ENCODE measurements at places on chromosomes 6 and 20. TPM values are rescaled to one million over a fixed set of nuclear protein-coding genes. Genes with fewer than 3 reads are reported as not detected.

Gene ANGPT4
- not detected for total RNA-seq

Gene BPIFB6
- total RNA-seq, result not detected

Gene NHSL1
- total RNA-seq, result 21.8 TPM

Gene ULBP2
- total RNA-seq, result 6.9 TPM

Gene PAK5
- not detected for total RNA-seq

Gene SIRPD
- 0.09 TPM for total RNA-seq

Gene CGAS
- 5.7 TPM for total RNA-seq

Gene FAM83C
- not detected for total RNA-seq

Gene TINAG
- total RNA-seq, result not detected

Gene TRIM39
- 7.6 TPM for total RNA-seq
